Astrocyte (in vitro differentiated cells and primary cell): ENCODE measurements at places on chromosomes 16 and 17. TPM values are rescaled to one million over a fixed set of nuclear protein-coding genes. Genes with fewer than 3 reads are reported as not detected.

GRCh38 chr17:80774146-80774545, 217.5 kb upstream of the CHMP6 start:
- H3K27ac ChIP-seq, result no peak overlapping the region
- H3K4me3 ChIP-seq, result no peak overlapping the region
- H3K36me3 ChIP-seq, result peaks cover 2% of the 10 kb centered on the region

DNA sequence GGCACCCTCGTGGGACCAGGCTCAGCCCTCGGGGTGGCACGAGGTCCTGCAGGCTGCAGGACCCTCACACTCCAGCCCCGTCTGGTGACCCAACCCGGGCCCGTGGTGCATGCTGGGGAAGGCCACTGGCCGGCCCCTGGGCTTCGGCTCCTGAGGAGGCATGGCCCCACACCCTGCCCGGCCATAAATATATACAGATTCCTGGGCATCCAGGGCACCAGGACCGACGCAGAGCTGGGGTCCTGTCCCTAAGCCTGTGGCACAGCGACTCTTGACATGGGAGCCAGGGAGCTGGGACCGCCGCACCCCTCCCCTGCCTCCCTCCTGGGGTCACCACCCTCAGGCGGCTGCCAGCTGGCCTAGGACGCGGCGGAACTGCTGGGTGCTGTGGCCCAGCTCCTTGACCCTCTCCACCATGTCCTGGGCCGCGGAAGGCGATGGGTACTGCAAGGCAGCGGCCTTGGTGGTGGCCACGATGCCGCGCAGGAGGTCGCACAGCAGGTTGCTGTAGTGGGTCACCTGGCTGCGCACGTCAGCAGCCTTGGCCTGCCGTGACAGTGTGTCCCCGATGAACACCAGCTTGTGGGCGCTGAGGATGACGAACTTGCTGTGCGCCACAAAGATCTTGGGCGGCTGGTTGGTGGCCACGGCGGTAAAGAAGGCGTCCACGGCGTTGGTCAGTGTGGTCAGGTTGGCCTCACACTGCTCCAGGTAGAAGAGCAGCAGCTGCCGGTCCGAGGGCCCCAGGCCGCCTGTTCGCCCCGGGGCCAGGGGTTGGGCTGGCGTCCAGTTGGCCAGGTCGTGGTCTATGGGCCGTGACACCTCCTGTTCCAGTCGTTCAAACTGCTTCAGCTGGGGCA, 10.6 kb downstream of the CTRB1 start:
- H3K4me3 ChIP-seq, result no peak overlapping the region
- peaks cover 7% of the 10 kb centered on the region for H3K4me1 ChIP-seq
- no peak for DNase-seq
- peaks cover 28% of the 10 kb centered on the region for H3K36me3 ChIP-seq
- H3K27ac ChIP-seq, result no peak overlapping the region

DNA sequence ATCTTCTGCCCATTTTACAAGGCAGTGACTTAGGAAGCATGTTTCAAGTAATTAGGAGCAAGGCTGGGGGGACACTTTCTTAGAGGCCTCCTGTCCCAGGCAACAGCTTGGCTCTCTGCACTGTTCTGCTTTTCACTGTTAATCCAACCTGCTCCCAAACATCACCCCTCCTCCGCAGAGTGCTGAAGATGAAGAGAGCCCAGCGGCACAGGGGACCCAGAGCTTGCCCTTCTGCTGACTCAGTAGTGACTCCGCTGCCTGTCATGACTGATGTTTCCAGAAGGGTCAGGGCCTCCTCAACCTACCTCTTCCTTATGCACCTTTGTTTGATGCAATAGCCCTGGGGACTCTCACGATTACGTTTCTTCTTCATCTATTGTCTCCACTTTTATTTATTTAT, 38.9 kb upstream of the NDRG4 start:
- H3K27ac ChIP-seq, result no peak overlapping the region
- H3K27me3 ChIP-seq, result peaks cover 30% of the 10 kb centered on the region
- no peaks in the 10 kb centered on the region for H3K36me3 ChIP-seq

GRCh38 chr17:56661906-56662305, 68.4 kb downstream of the NOG start:
- H3K27me3 ChIP-seq, result peaks cover 3% of the 10 kb centered on the region
- DNase-seq, result no peak
- H3K36me3 ChIP-seq, result no peaks in the 10 kb centered on the region
- H3K27ac ChIP-seq, result no peak overlapping the region
- no peak overlapping the region for H3K4me3 ChIP-seq

DNA sequence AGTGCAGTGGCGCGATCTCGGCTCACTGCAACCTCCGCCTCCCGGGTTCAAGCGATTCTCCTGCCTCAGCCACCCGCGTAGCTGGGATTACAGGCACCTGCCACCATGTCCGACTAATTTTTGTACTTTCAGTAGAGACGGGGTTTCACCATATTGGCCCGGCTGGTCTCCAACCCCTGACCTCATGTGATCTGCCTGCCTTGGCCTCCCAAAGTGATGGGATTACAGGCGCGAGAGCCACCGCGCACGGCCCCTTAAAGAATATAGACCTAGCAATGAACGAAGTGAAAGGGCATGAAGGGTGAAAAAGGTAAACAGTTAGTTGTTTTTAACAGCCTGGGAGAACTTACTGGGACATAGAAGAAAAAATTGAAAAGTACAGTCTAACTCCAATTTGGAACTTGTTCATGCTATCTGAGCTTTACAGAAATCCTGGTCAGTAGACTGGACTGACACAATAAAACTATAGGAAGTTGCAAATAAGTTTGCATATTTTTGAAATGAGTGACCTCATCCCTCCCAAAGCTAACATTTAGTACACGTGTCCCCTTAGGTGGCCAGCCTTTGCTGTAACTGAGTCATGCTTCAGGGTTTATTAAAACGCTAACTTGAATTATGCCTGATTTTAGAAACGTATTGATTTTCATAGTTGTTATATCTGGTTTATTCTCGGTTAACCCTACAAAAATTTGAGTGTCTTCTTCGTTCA, 1.8 kb downstream of the COG1 start:
- peaks cover 29% of the 10 kb centered on the region for H3K36me3 ChIP-seq
- peaks cover 12% of the 10 kb centered on the region for H3K4me1 ChIP-seq
- no peak overlapping the region for H3K4me3 ChIP-seq
- H3K27ac ChIP-seq, result peak overlapping the region; percentile 59

DNA sequence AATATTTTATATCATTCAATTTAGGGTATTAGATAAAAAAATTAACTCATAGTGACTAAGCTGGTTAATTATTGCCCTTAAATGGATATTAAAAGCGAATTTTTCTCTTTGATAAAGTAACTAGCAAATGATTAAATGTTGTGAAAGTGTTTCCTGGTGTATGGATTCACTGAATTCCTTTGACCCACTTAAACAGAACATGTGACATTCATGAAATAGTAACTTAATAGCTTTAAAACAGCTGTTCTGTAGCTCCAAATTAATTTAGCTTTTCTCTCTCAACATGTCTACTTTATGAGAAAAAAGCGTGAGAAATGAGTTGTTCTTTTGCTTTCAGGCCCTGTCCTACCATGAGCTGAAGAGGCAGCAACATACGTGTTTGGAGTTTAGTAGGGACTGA, 36.4 kb upstream of the APPBP2 start:
- no peaks in the 10 kb centered on the region for H3K4me1 ChIP-seq
- H3K4me3 ChIP-seq, result no peak overlapping the region
- H3K27ac ChIP-seq, result no peak overlapping the region
- no peak for DNase-seq
- H3K27me3 ChIP-seq, result no peaks in the 10 kb centered on the region

- H3K27me3 ChIP-seq, result no peaks in the 10 kb centered on the region
- no peak for DNase-seq
- H3K4me3 ChIP-seq, result no peak overlapping the region
- peaks cover 7% of the 10 kb centered on the region for H3K4me1 ChIP-seq
- H3K27ac ChIP-seq, result no peak overlapping the region
These were observed 25.3 kb upstream of the TMC5 start for GRCh38 chr16:19392352-19392751.

DNA sequence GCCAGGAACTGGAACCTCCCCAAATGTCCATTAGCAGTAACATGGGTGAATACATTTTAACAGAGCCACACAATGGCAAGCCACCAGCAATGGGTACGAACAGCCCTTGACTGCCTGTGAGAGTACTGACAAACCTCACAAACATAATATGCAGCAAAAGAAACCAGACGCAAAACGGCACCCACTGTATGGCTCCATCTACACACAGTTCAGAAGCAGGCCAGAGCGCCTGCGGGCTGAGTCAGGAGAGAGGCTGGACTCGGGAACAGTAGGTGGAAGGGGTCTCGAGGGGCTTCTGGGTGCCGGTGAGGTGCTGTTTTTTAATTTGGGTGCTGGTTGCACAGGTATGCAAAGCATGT, 77.4 kb upstream of the TOB1 start:
- H3K4me3 ChIP-seq, result no peak overlapping the region
- no peak overlapping the region for H3K27ac ChIP-seq
- DNase-seq, result no peak
- no peaks in the 10 kb centered on the region for H3K27me3 ChIP-seq
- no peaks in the 10 kb centered on the region for H3K36me3 ChIP-seq

DNA sequence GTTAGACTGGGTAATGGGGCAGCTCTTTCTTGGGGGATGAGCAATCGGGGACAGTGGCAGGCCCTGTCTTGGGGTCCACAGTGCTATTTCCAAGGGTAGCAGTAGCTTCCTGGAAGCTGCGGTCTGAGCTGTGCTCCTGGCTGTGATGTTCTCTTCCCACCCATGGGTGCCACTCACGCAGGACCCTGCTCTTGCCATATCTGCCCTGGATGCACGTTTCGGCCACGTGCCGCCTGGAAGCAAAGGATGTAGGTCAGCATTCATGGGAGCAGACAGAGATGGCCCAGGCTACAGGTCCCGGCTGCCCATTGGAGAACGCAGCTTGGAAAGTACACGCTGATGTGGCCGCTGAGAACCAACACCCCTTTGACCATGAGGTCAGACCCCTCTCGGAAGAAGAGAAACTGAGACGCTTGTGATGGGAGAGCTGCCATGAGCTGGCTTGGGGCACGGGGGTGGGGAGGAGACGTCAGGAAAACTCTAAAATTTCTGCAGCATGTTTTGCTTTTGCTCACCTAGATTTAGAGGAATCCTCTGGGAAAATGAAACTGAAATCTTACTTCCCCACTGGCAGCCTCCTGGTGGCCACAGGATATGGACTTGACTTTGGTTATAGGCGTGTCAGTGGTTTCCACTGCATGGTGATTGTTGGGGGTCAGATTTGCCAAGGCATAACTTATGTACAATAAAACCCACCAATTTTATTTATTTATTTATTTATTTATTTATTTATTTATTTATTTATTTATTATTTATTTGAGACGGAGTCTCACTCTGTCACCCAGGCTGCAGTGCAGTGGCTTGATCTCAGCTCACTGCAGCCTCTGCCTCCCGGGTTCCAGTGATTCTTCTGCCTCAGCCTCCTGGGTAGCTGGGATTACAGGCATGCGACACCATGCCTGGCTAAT, 36.2 kb upstream of the IRF8 start:
- no peaks in the 10 kb centered on the region for H3K4me1 ChIP-seq
- DNase-seq, result no peak
- H3K27ac ChIP-seq, result no peak overlapping the region
- no peak overlapping the region for H3K4me3 ChIP-seq

DNA sequence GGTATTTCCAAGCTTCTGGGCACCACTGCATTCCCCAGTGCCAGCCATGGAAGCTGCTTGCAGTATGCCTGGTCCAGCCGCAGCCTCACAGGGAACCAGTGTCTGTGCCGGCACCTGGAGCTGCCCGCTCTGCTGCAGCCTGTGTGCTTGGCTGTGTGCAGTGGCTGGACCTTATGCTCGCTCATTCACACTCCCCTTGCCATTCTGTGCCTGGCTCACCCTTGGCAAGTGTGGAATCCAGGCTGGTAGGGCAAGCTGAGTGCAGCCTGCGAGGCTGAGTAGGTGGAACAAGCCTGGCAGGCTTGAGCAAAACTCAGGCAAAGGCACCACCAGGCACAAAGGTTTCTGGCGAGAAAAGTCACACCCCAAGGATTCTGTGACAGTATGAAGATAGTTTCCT, 144.0 kb downstream of the MYO1D start:
- H3K4me1 ChIP-seq, result no peaks in the 10 kb centered on the region
- H3K27ac ChIP-seq, result no peak overlapping the region
- no peaks in the 10 kb centered on the region for H3K27me3 ChIP-seq
- no peak overlapping the region for H3K4me3 ChIP-seq
- no peak for DNase-seq
- no peaks in the 10 kb centered on the region for H3K36me3 ChIP-seq

The OR1F1 gene
- total RNA-seq, result 0.32 TPM in 1 of 2 replicates, not detected in the other

The TMC7 gene
- 4.7 and 6.7 TPM in 2 replicates for total RNA-seq

The MYH8 gene
- 0.10 TPM in 1 of 2 replicates, not detected in the other for total RNA-seq

The CTRB1 gene
- not detected in 2 replicates for total RNA-seq
